Osteoblast (primary cell): ENCODE measurements at places on chromosomes 4 and X.

DNA sequence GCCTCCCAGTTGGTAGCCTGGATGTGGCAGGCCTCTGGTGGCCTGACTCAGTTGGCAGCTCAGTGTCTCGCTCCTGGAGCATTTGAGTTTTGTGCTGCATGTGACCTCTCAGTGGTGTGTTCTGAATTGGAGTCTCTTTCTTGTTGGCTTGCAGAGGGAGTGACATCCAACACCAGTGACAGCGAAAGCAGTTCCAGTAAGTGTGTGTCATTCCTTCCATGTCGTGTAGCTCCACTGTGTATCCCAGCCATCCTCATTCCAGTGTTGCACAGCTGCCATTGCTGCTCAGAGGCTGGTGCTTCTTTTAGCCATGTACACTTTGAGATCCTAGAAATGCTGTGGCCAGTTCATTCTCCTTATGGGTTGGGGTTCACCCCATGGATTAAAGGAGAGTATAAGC, 52.4 kb downstream of the DLG3 start:
- peaks cover 9% of the 10 kb centered on the region for H3K27me3 ChIP-seq
- H3K4me1 ChIP-seq: no peaks in the 10 kb centered on the region
- no peak overlapping the region for H3K27ac ChIP-seq
- H3K4me3 ChIP-seq: no peak overlapping the region
- no peak for DNase-seq
- peaks cover 3% of the 10 kb centered on the region for H3K36me3 ChIP-seq

- H3K4me3 ChIP-seq: no peak overlapping the region
- no peaks in the 10 kb centered on the region for H3K36me3 ChIP-seq
- peaks cover 3% of the 10 kb centered on the region for H3K27me3 ChIP-seq
- H3K4me1 ChIP-seq: no peaks in the 10 kb centered on the region
- DNase-seq: no peak
Measured at GRCh38 chrX:56986138-56986537, 9.2 kb downstream of the SPIN3 start.

DNA sequence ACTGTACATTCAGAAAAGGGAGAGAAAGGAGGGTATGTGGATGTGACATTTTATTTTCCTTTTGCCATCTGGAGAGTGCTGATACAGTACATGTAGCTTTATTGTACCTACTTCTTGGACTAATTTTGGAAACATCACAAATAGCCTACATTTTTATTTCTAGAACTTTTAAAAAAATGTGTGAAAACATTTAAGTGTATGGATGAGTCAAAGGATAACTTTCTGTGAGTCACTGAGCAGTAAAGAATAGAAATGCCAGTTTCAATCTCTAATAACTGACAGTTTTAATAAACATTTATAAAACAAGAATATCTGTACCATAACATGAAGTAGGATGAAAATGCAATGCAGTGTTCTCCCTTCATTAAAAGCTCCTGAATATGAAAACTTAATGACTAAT, 374.4 kb upstream of the NWD2 start:
- H3K4me3 ChIP-seq: no peak overlapping the region
- no peaks in the 10 kb centered on the region for H3K36me3 ChIP-seq
- H3K4me1 ChIP-seq: no peaks in the 10 kb centered on the region
- H3K27ac ChIP-seq: no peak overlapping the region
- no peaks in the 10 kb centered on the region for H3K27me3 ChIP-seq
- DNase-seq: no peak

GRCh38 chr4:70505151-70505748, 13.1 kb upstream of the AMTN start:
- H3K27me3 ChIP-seq: peaks cover 5% of the 10 kb centered on the region
- H3K36me3 ChIP-seq: no peaks in the 10 kb centered on the region
- no peak for DNase-seq
- H3K4me3 ChIP-seq: no peak overlapping the region

GRCh38 chr4:121799208-121799823, 1.8 kb upstream of the EXOSC9 start:
- no peak for DNase-seq
- peaks cover 19% of the 10 kb centered on the region for H3K4me1 ChIP-seq
- no peaks in the 10 kb centered on the region for H3K27me3 ChIP-seq
- peaks cover 19% of the 10 kb centered on the region for H3K36me3 ChIP-seq

GRCh38 chrX:147739196-147739595, 172.5 kb upstream of the FMR1 start:
- H3K4me1 ChIP-seq: no peaks in the 10 kb centered on the region
- no peak overlapping the region for H3K4me3 ChIP-seq
- H3K27ac ChIP-seq: no peak overlapping the region
- DNase-seq: no peak
- no peaks in the 10 kb centered on the region for H3K36me3 ChIP-seq

DNA sequence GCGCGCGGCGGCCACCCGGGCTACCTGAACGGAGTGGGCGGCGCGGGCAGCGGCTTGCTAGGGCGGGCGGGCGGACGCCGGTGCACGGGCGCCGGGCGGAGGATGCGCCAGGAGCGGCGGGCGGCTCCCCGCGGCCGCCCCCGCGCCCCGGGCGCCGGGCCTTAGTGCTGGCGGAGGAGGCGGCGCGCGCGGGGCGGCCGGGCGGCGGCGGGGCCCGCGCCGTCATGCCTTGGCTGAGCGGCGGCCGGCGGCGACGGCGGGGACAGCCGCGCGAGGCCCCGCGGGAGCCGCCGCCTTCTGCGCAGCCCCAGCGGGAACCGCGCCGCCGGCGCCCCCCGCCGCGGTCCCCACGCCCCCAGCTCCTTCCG, 48.2 kb downstream of the CLDN34 start:
- no peaks in the 10 kb centered on the region for H3K36me3 ChIP-seq
- no peak for DNase-seq
- H3K4me1 ChIP-seq: peaks cover 20% of the 10 kb centered on the region
- peak overlapping the region; percentile 78 for H3K4me3 ChIP-seq
